CD4-positive, alpha-beta T cell treated with Interleukin-17A for 1 hour (primary cell): ENCODE measurements at places on chromosomes 6 and 20.

DNA sequence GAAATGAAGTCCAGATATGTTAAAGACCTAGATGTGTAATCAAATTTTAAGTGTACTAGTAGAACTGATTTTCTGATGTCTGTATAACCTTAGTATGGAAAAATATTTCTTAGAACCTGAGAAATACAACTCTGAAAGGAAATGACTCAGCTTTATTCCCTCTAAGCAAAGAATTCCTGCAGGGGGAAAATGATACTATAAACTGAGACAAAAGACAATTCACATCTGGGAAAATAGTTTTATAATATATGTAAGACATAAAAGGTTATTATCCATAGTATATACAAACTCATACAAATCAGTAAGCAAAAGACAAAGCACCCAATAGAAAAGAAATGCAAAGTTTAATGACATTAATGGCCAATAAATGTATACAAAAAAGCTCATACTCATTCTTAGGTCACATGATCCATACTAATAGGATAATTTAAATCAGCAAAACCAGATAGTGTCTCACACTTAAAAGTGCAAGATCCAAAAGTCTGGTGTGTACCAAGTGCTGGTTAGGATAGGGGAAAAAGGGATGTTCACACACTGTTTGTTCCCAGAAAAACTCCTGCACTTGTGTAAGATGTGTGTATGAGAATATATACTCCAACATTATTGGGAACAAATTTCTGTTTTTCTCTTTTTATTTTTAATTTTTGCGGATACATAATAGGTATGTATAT, 22.6 kb downstream of the RNF217 start:
- no peak for DNase-seq

- DNase-seq: no peak
Measured at GRCh38 chr20:60906555-60906954, 345.5 kb upstream of the CDH4 start.

DNA sequence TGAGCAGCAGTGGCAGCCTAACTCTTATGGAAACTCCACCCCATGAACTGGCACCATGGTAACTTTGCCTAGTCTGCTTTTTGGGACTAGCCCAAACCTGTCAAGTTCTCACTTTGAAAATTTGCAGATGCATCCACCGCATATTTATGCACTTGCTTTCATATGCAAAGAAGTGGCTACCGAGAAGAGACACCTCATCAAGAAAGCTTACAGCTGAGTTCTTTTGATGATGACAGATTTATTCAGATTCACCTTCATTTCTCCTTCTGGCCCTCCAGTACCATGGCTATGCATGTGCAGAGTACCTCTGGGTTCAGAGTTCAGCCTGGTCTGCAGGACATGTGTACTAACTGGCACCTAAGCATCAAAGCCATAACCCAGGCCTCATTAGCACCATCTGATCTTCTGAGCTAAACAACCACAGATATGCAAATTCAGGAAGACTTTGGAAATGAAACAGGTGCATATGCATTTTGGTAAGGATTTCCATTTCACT, 154.3 kb upstream of the TENT5A start:
- DNase-seq: no peak

DNA sequence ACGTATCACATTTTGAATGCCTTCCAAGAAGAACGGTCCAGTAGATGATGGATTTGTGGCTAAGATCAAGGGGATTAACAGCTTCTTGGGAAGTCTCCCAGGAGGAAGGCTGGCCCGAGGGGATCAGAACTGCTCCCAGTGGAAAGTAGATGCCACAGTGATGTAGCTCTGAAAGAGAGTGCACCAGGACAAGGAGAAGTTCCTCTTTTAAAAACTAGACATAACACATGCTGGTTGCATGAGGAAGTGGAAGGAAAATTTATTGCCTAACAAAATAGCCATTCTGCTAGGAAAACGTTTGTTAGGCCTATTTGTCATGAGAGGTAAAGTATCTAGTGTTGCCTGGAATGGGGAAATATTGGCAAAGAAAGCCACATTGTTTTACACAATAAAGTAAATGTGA, 87.8 kb downstream of the CDH26 start:
- peak; percentile 16 for DNase-seq

DNA sequence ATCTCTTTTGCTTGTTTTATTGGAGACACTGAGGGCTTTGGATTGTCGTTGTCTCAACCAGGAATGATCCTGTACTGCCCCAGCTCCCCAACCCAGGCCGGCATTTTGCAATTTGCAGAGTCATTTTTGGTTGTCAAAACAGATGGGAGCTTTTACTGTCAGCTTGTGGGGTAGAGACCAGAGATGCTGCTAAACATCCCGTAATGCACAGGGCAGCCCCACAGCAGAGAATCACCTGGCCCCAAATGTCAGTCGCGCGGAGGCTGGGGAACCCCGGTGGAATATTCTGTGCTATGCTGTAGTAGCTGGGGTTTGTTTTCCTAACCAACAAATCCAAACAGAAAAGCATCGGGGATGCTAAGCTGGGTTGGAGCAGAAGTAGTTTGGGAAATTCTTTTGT, 99.7 kb downstream of the TSHZ2 start:
- DNase-seq: peak; percentile 7

DNA sequence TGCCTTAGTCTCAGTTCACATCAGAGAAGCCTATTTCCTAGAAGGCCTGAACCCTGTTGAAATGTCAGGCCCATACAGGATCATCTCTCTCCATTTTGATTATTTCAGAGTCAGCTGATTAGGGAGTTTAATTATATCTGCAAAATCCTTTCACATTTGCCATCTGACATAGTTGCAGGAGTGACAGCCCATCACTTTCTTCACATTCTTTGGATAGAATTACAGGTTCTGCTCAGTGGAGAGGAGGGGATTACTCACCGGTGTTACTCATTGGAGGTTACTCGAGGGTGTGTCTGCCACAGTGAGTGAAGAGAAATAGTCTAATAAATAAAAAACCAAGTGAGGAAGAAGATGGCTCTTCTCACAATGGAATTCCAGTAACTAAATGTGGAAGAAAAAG, 216.8 kb downstream of the TMEM242 start:
- no peak for DNase-seq

GRCh38 chr6:137800762-137801161, 66.3 kb upstream of the TNFAIP3 start:
- no peak for DNase-seq

GRCh38 chr6:141326925-141327324, 805.8 kb upstream of the GJE1 start:
- no peak for DNase-seq
